AG08395 (cell line): ENCODE measurements at places on chromosomes 7 and 10.

- DNase-seq = no peak
These were observed 72.3 kb downstream of the AMPH start for GRCh38 chr7:38558761-38559345.

DNA sequence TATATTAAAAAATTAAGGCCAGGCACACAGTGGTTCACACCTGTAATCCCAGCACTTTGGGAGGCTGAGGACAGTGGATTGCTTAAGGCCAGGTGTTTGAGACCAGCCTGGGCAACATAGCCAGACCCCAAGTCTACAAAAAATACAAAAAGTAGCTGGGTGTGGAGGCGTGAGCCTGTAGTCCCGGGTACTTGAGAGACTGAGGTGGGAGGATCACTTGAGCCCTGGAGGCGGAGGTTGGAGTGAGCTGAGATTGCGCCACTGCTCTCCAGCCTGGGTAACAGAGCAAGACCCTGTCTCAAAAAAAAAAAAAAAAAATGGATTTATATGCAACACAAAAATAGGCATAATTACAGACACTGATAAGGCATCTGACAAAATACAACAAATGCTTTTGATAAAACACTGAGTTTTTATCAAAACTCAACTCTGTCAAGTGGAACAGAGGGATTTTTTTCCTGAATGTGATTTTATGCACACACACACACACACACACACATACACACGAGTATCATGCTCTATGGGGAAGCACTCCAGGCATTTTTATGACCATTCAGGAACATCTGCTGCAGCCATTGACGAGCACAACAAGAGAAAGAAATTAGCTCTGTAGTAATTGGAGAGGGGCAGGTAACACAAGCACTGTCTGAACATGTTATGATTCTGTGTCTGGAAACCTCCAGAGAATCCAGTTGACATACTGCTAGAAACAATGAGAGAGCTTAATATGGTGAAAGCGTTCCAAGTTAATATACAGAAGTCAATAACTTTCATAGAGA is 193.1 kb downstream of the WDR37 start:
- no peak for DNase-seq

DNA sequence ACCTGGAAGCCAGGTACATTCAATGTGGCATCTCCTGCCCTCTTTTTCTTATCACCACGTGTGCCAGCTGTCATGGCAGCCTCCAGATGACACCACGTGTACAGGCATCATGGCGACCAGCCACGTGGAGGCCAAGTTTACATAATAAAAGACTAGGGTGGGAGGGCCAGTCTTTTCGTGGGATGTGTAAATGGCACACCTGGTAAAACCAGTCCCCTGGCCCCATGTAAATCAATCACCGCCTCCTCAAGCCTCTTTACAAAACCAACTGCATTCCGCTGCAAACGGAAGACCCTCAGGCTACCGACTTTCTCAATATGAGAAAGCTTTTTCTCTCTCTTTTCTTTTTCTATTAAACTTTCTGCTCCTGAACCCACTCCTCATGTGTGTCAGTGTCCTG is 65.1 kb upstream of the PHF14 start:
- DNase-seq = no peak

- no peak for DNase-seq
These were observed 53.6 kb upstream of the LRRC17 start for GRCh38 chr7:102859084-102859798.

GRCh38 chr7:76430836-76431235 is 6.1 kb downstream of the ZP3 start:
- DNase-seq = no peak

GRCh38 chr7:25382869-25383268 is 154.6 kb upstream of the NPVF start:
- no peak for DNase-seq

DNA sequence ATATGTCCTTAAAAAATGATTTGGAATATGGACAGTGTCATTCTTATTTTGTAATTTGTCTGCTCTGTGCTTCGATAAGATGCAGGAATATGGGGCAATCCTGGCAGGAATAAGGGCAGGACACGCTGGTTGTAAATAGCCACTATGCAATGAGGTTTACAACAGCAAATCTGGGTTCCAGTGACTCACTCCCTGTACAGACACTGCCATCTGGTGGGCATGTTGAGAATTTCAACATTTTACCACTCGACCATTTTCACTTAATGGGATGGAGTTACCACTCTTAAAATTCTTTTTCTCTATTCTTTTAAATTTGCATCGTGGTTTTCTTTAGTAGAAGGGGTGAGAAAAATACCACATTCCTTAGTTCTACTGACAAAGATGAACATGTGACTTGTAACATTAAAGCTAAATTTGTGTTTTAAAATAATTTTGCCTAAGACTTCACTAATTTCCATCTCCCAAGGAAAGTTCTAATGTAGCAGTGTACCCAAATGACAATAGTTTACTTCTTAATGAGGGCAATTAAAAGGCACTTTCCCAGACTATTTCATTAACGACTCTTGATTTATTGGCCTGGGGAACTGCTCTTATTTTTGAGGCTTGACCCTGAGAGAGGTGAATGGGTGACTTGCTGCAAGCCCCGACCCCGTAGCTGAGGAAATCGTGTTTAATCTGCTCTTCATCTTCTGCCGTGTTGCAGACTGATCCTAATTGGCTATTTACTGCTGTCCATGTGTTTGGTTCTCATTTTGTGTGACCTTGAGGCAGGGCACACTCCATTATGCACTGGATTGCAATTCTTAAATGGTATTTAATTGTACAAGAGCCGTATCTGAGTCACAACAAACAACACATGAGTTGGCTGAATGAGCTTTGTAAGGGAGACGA is 173.6 kb upstream of the IMMP2L start:
- peak; percentile 83 for DNase-seq

DNA sequence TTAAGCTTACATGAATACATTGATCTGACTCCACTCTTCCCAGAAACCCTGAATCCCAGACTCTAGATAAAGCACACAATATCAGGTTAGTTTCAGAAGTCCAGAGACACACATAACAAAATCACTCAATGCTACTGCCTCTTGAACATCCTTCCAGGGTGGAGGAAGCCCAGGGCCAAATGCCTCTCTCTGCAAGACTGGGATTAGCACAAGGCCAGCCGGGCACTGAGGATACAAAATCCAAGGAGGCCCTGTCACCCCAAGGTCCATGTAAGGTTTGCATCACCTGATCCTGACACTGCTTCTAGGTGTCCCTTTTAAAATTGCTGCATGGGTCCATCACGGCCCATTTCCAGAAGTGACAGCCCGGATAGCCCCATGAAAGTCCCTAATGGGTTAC is 2.6 kb upstream of the PLXNA4 start:
- DNase-seq = no peak

DNA sequence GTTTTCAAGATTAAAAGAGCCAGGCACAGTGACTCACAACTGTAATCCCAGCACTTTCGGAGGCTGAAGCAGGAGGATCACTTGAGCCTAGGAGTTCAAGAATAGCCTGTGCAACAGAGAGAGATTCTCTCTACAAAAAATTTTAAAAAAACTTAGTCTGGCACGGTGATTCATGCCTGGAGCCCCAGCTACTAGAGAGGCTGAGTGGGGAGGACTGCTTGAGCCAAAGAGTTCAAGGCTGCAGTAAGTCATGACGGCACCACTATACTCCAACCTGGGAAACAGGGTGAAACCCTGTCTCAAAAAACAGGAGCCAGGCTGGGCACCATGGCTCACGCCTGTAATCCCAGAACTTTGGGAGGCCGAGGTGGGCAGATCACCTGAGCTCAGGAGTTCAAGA is 86.6 kb upstream of the KCTD7 start:
- no peak for DNase-seq

DNA sequence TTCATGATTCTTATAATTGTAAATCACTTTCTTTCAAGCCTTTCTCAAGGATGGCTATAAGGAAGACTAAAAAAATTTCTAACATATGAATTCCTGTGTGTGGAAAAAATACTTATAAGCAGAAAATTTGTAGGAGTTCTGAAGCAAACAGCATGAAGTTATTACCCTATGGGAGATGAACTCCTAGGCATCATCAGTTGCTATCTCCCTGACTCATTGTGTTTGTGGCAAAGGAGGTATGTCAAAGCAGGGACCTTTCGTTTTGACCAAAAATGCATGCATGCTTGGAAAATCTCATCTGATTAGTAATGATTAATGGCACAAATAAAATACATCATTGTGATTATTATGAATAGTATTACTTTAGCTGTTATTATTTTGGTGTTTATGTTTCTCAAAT is 59.4 kb downstream of the CALCR start:
- no peak for DNase-seq

DNA sequence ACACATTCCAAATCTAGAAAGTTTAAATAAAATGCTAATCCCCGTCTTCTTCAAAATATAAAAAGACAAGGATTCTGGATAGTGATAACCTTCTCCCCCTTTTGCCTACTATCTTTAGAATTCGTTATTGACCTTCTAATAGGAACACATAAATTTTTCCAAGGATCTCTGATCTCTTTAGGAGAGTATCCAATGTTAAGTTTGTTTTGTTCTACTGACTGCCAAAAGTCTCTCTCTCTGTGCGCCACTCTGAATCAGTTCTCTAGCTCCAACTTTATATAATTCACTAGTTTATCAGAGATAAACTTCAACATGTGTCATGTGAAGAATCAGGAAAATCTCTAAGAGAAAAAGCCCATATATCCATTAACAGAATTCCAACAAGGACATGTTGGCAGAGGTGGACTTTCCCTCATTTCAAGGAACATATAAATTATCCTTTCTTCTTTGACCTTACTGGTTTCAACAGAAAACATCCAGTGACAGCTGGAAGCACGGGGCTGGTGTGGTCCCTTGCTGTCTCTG is 615.6 kb downstream of the KCNMA1 start:
- DNase-seq = no peak

- DNase-seq = peak; percentile 78
These were observed 712.8 kb downstream of the PARD3 start for GRCh38 chr10:34102237-34102673.

- no peak for DNase-seq
These were observed 216.6 kb upstream of the YAE1 start for GRCh38 chr7:39349452-39350123.

- DNase-seq = peak; percentile 75
These were observed 95.0 kb downstream of the VPS50 start for GRCh38 chr7:93327006-93327633.

DNA sequence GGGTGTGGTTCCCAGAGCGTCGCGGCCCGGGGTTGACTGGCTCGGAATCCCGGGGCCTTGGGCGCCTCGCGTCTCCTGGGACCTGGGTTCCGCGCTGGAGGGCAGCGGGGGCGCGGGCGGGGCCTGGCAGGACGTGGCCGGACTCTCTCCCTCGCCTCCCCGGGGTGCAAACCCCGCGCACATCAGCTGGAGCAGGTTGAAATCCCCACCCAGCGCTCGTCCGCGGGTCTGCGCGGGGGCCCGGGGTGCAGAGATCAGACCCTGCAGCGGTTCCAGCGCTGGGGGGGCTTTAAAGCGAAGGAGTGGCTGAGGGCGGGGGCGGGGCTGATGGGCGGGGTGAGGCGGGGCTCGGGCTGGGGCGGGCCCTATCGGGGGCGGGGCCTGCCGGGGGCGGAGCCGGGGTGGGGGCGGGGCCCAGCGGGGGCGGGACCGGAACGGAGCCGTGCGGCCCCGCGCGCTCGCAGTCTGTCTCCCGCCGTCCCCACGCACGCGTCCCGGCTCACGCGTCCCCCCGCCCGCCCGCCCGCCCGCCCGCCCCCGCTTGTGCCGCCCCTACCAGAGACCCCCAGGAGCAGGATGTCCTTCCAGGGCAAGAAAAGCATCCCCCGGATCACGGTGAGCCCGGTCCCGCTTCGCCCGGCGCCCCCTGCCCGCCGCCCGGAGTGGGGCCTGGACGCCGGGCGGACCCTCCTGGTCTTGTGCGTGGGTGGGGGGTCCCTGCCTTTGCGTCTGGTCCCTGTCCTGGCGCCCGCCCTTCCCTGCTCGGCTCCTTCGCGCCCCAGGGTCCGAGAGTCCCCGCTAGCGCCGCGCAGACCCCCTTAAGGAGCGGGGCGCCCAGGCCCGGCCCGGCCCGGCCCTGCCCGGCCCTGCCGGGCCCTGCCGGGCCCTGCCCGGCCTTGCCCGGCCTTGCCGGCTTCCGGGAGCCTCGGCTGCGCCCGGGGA is at the start of gene DPYSL4:
TSS of gene DPYSL4 (plus strand) at position 461 of the 942 bp plus-strand sequence. CDS start at position 577, 116 bp downstream.
- DNase-seq = peak; percentile 75

DNA sequence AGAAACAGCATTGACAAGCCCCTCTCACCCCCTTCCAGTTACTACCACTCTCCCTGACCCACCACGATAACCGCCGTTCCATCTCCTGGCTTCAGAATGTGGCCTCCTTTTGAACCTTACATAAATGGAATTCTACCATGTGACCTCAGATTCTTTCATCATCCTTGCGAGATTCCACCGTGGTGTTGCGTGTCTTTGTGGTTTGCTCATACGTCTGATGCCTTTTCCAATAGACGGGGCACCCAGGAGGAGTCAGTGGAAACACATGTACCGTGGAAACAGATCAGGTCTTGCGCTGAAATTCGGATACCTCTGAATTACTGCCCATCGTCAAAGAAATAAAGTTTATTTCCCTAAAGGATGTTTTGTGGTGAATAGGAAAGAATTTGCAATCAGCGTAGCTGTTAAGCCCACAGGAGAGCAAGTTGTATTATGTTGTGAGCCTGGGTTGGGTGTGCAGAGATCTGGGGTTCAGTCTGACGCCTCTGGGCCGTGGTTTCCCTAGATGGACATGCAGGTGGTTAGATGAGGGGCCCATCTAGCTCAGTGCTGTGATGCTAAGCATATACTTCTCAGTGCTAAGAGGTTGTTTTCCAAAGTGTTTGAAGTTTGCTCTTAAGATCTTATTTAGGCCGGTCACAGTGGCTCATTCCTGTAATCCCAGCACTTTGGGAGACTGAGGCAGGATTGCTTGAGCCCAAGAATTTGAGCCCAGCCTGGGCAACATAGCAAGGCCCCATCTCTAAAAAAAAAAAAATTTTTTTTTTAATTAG is 29.1 kb downstream of the GTF2IRD1 start:
- peak; percentile 75 for DNase-seq

DNA sequence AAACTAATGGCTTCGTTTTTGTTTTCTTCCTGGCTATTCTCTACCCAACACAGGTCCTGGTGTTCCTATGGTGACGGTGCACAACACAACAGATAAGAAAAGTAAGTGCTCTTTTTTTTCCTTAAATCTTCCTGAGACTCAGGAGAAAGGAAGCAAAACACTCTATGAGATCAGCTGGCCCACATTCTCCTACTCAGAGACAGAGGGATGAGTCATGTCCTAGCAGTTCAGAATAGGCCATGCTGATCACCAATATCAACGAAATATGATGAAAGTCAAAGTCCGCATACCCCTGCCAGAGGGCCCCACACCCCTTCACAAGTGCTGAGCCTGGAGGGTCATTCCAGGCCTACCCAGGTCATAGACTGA is 149.2 kb downstream of the PAXIP1 start:
- no peak for DNase-seq

DNA sequence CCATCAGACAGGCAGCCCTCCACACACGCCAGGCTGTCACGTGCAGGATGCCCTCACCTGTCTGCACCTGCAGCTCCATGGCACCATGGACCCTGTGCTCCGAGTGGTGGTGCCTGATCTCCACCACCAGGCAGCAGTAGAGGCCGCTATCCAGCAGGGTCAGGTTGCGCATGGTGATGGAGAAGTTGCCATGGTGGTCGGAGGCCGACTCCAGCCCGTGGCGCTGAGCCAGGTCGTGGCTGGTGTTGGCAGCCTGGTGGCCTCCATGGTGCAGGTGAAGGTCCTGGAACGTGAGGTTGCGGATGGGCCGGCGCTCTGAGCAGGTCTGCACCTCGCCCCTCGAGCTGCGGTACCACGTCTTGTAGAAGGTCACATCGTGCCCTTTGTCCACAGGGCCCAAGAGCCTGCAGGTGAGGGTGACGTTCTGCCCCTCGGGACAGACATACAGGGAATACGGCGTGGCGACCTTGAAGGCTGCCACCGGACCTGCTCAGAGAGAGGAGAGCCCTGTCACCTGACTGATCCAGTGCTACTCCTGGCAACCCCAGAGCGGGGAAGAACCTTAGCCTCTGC is 11.7 kb downstream of the VSIR start:
- no peak for DNase-seq

- no peak for DNase-seq
These were observed 543.6 kb upstream of the GALNT17 start for GRCh38 chr7:70588191-70588921.
